Fibroblast of lung (primary cell): ENCODE measurements at places on chromosomes 11 and 22. TPM values are rescaled to one million over a fixed set of nuclear protein-coding genes. Genes with fewer than 3 reads are reported as not detected.

P2RX6 gene
- total RNA-seq, result 4.6 and 17.8 TPM in 2 replicates

ADAMTS15 gene
- 23.4 and 24.9 TPM in 2 replicates for total RNA-seq

SORL1 gene
- 3.6 and 10.9 TPM in 2 replicates for total RNA-seq

C11orf91 gene
- total RNA-seq, result not detected in 2 replicates

OR52E8 gene
- not detected in 2 replicates for total RNA-seq

OR8G5 gene
- total RNA-seq, result not detected in 2 replicates

GVQW3 gene
- 1.3 and 1.8 TPM in 2 replicates for total RNA-seq

MAPK11 gene
- total RNA-seq, result 5.9 and 7.6 TPM in 2 replicates

TTC28 gene
- 22.9 and 31.4 TPM in 2 replicates for total RNA-seq

LSP1 gene
- 1.8 and 6.7 TPM in 2 replicates for total RNA-seq

HARBI1 gene
- 6.4 and 7.6 TPM in 2 replicates for total RNA-seq

GUCY1A2 gene
- total RNA-seq, result 0.50 and 2.6 TPM in 2 replicates

CCDC89 gene
- 2.8 and 4.1 TPM in 2 replicates for total RNA-seq

ADM2 gene
- 2.8 and 5.8 TPM in 2 replicates for total RNA-seq

JAML gene
- total RNA-seq, result not detected in 2 replicates

TMEM223 gene
- total RNA-seq, result 11.7 and 16.4 TPM in 2 replicates

TAGLN gene
- 608 and 824 TPM in 2 replicates for total RNA-seq

F2 gene
- not detected in 2 replicates for total RNA-seq

GRM5 gene
- total RNA-seq, result under 0.01 TPM in 1 of 2 replicates, not detected in the other

MAPK8IP1 gene
- 6.6 and 7.4 TPM in 2 replicates for total RNA-seq

MORC2 gene
- 16.7 and 23.1 TPM in 2 replicates for total RNA-seq

LIPT2 gene
- 1.8 and 2.8 TPM in 2 replicates for total RNA-seq

FAM180B gene
- not detected in 2 replicates for total RNA-seq

DLG2 gene
- 2.1 and 2.3 TPM in 2 replicates for total RNA-seq

IGSF9B gene
- total RNA-seq, result under 0.01 and 0.26 TPM in 2 replicates

ACCS gene
- 8.2 and 14.2 TPM in 2 replicates for total RNA-seq

CALCA gene
- not detected in 2 replicates for total RNA-seq

LDHAL6A gene
- total RNA-seq, result not detected in 2 replicates

CATSPER1 gene
- not detected in 2 replicates for total RNA-seq

CELF1 gene
- 74.2 and 100 TPM in 2 replicates for total RNA-seq

CST6 gene
- total RNA-seq, result 1.8 and 11.1 TPM in 2 replicates

LIF gene
- 3.6 and 11.2 TPM in 2 replicates for total RNA-seq

MUS81 gene
- total RNA-seq, result 38.8 and 56.8 TPM in 2 replicates

FIBIN gene
- 89.8 and 112 TPM in 2 replicates for total RNA-seq

MYOD1 gene
- total RNA-seq, result not detected in 2 replicates

BEST1 gene
- total RNA-seq, result 7.7 and 15.2 TPM in 2 replicates

TMEM9B gene
- total RNA-seq, result 36.2 and 51.0 TPM in 2 replicates

MPZL3 gene
- 0.26 and 0.33 TPM in 2 replicates for total RNA-seq

PIM3 gene
- total RNA-seq, result 40.1 and 47.7 TPM in 2 replicates

WDR74 gene
- 85.3 and 86.9 TPM in 2 replicates for total RNA-seq

APBB1 gene
- total RNA-seq, result 56.2 and 73.7 TPM in 2 replicates

TREH gene
- not detected in 2 replicates for total RNA-seq

OR51M1 gene
- total RNA-seq, result not detected in 2 replicates

PHLDA2 gene
- total RNA-seq, result 4.1 and 6.8 TPM in 2 replicates

SUN2 gene
- 42.1 and 76.6 TPM in 2 replicates for total RNA-seq

CASP1 gene
- total RNA-seq, result 82.2 and 115 TPM in 2 replicates

TPBGL gene
- under 0.01 TPM in 1 of 2 replicates, not detected in the other for total RNA-seq

CD3E gene
- total RNA-seq, result not detected in 2 replicates

CHADL gene
- total RNA-seq, result 2.1 and 3.1 TPM in 2 replicates

FRMD8 gene
- total RNA-seq, result 14.9 and 17.5 TPM in 2 replicates

ZBTB16 gene
- 0.26 TPM in 1 of 2 replicates, not detected in the other for total RNA-seq

ANO5 gene
- total RNA-seq, result 0.77 and 4.1 TPM in 2 replicates

APOBEC3A gene
- total RNA-seq, result not detected in 2 replicates

LMF2 gene
- 25.9 and 37.8 TPM in 2 replicates for total RNA-seq
